G401 (cell line): ENCODE measurements at places on chromosomes 5 and 9. TPM values are rescaled to one million over a fixed set of nuclear protein-coding genes. Genes with fewer than 3 reads are reported as not detected.

Gene TAF11L10
- not detected in 2 replicates for total RNA-seq

Gene LCN12
- total RNA-seq: not detected in 2 replicates

Gene HSD17B3
- total RNA-seq: not detected in 2 replicates

Gene PCDHB16
- total RNA-seq: 0.25 and 1.3 TPM in 2 replicates

Gene MRPL36
- 39.4 and 85.0 TPM in 2 replicates for total RNA-seq

Gene PAPPA
- total RNA-seq: 0.44 and 0.74 TPM in 2 replicates

Gene SPATA31D4
- not detected in 2 replicates for total RNA-seq

Gene FOXD4L3
- total RNA-seq: not detected in 2 replicates

Gene DEPDC1B
- total RNA-seq: 164 and 223 TPM in 2 replicates

Gene IFNA13
- total RNA-seq: not detected in 2 replicates

Gene GLT6D1
- not detected in 2 replicates for total RNA-seq
